ENCODE measurements at places on chromosomes 5 and 9. TPM values are rescaled to one million over a fixed set of nuclear protein-coding genes. Genes with fewer than 3 reads are reported as not detected.

Gene FBP2
- total RNA-seq: not detected

Gene PCDHB6
- not detected for total RNA-seq

Gene TAF1L
- 0.05 TPM for total RNA-seq

DNA sequence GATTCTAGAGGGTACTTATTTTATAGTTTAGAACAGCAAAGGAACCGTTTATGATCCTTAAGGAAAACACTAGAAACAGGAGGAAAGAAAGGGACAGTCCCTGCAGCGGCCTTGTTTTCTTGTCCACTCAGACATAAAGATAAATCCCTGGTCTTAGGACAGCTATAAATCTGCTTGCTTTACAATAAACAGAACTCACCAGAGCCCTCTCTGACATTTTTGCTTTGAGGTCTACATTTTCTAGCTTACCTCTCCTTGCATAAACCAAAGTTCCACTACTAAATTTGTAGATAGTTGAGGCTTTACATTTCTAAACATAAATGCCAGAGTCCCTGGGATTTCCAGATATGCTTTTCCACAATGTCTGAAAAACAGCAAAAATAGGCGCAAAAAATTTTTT is 422.5 kb downstream of the BNC2 start:
- DNase-seq: no peak

DNA sequence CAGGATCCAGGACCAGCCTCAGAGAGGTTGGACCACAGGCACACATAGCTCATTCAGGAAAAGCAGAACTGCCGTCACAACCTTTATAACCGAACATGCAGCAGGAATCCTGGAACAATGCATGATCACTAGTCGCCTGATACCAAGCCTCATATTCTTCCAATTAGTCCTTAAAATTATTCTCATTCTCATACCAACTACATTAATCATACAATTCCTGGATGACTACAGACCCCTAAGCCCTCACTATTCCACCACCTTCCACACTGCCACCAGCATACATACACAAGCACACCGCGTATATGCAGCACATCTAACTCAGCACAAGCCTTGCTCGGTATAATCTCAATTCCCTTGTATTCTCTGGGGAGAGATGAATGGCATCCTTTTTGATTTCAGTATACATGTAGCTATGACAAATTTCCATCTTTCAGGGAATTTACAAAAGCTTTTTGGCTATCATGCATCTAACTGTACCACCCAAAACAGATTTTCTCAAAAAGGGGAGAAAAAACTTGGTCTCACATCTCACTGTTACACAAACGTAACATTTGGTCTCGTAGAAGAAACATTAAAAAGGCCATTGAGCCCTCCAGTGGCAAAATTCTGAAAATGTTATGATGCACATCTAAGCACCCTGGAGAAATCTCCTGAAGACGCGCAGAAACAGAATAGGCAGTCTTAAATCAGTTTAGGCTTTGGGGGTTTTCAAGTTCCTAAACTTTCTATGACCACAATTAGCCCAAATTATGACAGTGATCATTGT is 46.2 kb downstream of the MCTP1 start:
- no peak for DNase-seq

GRCh38 chr5:171757853-171758535 is 27.6 kb upstream of the SMIM23 start:
- DNase-seq: no peak

DNA sequence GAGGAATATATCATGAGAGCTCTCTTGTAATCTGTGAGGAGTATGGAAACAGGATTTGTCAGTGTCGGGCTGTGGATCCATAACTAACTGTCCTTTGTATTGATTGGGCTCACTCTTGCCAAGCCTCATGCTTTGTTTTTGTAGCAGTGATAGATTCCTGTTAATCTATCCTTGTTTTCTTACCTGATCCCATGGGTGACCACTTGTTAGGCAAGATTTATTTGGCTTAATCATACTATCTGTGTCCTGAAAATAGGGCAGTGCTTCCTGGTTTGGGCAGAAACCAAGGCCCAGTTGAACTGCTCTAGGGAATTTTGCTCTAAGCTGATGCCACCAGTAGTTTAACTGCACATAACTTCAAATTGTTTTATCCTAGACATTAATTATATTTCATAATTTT is 6.1 kb downstream of the NDFIP1 start:
- DNase-seq: no peak

Gene NR5A1
- not detected for total RNA-seq

DNA sequence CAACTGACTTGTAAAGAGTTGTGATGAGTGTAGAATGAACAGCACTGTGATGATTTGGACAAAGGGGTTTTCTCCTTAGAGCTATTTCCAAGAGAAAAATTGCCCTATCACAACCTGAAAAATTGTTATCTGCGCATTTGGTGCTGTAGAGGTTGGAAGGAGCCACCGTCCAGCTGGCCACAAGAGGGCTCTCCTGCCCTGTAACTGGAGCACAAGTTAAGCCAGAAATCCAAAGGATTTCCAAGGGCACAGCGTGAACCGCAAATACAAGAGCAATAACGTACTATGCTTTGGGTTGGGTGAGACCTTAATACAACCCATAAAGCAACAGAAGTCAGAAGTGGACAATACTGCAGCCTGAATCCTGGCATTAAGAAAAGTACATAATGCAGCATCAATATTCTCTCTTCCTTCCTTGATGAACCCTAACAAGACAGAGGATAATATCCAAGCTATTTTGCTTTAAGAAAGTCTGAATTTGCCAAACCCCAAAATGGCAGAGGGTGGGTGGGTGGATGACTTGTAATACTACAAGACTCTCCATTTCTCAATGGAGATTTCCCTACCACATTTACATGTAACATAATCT is 56.8 kb upstream of the SMIM32 start:
- DNase-seq: no peak

Gene CCDC183
- total RNA-seq: 1.8 TPM

Measured in T-helper 17 cell (primary cell).